ENCODE measurements at places on chromosomes 3 and 15.

DNA sequence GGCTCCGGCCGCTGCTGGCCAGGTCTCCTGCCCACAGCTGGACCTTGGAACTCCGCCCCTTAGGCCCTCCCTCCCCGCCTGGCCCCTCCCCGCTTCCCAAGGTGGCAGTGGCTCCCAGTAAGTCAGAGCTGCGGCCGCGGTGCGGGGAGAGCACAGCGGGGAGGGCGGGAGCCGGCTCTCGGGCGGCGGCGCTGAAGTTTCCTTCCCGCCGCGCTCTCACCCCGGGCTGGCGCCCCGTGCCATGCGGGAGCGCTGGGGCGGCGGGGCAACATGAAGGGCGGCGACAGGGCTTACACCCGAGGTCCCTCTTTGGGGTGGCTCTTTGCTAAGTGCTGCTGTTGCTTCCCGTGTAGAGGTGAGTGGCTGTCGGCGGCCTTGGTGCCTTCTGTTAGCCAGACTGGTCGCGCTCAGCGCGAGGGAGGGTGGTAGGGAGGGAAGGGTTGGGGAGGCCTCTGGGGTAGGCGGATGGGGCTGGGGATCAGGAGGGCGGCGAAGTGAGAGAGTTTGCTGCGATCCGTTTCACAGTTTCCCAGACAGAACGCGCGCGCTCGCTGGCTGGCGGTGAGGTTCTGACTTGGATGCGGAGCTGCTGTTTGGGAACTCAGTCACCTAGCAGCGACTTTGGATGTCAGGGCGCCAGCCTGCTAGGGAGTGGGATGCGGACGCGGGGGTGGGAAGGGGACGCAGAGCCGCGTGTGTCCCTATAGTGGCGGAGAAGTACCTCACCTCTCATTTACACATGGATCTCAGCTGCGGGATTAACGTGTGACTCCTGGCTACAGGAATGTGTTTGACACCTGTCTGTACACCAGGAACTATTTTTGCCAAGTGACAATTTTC is 145.5 kb upstream of the UMPS start:
- no peak for DNase-seq

GRCh38 chr3:134457376-134458074 is 28.3 kb downstream of the ANAPC13 start:
- DNase-seq = no peak

DNA sequence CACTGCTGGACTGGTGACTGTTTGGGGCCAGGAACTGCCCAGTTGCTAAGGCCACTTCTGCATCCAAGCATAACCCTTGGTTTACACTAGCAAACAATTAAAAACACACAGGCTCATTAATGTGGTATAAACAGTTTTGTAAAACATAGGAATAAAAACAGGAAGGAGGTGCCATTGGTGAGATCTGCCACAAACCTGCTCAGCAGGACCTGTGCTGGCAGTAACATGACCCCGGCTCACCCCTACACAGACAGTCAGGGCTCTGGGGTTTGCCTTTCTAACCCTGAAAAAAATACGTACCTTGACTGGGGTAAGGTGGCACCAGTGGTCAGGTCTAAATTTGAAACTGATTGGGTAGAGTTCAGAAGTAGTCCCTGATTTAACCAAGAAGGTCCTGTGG is 76.2 kb downstream of the ATP1B3 start:
- no peak for DNase-seq

DNA sequence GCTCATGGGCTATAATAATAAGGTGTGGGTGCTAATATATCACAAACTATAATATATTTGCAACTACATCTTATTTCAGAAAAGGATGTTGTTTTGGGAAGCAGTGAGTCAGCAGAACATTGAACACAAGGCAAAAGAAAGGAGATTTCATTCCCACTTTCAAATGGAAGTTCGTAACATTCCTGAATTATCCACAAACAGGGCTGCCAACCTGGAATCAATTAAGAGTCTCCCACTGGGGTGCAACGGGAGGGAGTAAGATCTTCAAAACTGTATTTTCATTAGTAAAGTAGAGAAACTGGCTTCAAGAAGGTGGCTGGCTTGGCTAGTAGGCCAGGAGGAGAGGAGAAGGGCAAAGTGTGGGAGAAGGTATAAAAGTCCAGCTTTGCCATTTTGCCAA is 479.6 kb downstream of the CNTN3 start:
- DNase-seq = no peak

GRCh38 chr3:105246536-105246935 is 120.2 kb upstream of the ALCAM start:
- DNase-seq = no peak

DNA sequence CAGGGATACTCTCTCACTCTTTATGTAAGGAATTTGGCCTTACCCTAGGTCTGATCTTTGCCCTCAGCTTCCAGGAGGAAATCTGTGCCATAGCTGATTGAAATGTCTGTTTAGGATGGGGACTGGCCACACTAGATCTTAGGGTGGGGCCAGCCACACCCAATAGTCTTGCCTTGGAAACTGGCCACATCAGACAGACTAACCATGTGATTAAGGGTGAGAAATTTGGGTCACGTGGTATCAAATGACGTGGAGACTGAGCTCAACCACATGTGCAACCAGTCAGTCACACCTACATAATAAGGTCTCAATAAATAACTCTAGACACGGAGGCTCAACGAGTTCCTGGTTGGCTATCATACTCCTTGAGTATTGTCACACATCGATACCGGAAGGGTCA is 113.5 kb downstream of the CNTN3 start:
- no peak for DNase-seq

DNA sequence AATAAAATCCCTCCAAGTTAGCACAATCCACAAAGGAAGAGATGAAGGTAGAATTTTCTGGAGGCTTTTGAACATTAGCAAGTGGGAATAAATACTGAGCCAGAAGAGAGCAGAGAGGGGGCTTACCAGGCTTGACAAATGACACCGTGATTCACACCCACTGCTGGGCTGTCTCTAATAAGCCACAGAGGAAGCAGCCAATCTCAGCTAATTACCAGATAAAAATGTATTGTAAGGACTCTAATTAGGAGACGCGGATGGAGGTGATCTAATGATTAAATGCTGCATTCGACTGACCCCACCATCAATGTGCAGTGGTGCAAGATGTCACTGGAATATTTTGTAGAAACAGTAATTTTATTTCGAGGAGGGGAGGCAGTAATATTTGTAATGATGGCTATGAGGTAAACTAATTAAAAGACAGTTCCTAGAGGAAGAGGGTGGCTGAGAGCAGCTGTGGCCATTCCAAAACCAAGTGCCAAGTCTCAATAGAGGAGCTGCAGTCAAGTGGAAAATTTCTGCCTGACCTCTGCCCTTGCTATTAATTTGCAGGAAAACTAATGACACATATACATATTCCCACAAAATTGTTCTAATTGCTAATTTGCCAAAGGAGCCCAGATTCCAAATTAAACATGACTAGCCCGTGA is 602.2 kb downstream of the FOXP1 start:
- no peak for DNase-seq

DNA sequence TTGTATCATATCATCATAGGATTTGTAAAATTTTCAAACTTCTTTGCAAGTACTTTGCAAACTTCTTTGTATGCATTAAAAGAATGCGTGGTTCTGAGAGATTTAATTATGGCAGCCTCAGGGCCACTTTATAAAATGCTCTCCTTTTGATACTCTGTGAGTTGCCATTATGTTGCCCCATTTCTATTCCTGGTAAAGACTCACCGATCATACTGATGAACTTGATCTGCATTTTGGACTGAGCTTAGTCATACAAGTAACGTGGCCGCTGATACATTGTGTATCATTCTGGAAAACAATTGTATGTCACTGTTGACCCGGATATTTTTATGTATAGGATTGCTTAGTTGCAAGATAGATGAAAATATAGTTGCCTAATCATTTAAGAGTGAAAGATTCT is 38.8 kb downstream of the AKAP13 start:
- no peak for DNase-seq

GRCh38 chr3:152120601-152121269 is 148.0 kb upstream of the MBNL1 start:
- DNase-seq = no peak

- DNase-seq = no peak
Measured at GRCh38 chr3:138432576-138433240, 1.7 kb upstream of the ESYT3 start.

DNA sequence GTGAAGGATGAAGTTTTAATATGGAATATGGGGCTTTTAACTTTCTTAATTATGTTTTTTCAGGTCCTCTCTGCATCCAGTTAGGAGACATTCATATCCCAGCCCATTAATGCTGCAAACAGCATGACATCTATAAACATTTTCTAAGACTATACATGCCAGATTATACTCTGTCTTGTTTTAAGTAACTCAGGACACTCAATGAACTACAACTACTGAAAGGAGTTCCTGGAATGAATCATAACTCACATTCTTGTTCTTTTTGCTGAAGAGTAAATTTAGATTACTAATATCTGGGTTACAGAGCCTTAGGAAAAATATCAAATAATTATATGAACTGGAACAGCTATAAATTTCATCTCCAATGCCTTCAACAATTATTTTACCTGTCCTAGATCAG is 167.4 kb downstream of the STAG1 start:
- DNase-seq = no peak

- DNase-seq = no peak
Measured at GRCh38 chr15:89946681-89947299, 34.0 kb upstream of the ARPIN start.

- DNase-seq = no peak
Measured at GRCh38 chr3:25515171-25515570, 87.1 kb downstream of the RARB start.

- no peak for DNase-seq
Measured at GRCh38 chr15:60264566-60264965, 133.2 kb downstream of the ANXA2 start.

DNA sequence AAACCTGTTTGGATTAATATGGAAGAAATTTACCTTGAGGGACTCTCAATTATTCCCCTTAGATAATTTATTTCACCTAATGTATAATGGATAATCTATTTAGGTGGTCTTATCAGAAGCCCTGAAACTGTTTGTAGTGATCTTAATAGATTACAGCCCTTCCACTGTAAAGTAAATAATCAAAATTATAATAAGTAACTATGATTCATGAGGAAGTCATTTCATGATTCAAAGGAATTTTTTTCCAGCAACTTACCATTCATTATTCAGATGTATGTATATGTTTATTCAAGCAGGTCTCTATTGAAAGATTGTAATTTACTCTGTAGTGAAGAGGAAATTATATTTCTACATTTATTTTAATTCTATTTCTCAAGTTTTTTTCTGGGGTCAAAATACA is 250.6 kb upstream of the ROBO1 start:
- DNase-seq = no peak

DNA sequence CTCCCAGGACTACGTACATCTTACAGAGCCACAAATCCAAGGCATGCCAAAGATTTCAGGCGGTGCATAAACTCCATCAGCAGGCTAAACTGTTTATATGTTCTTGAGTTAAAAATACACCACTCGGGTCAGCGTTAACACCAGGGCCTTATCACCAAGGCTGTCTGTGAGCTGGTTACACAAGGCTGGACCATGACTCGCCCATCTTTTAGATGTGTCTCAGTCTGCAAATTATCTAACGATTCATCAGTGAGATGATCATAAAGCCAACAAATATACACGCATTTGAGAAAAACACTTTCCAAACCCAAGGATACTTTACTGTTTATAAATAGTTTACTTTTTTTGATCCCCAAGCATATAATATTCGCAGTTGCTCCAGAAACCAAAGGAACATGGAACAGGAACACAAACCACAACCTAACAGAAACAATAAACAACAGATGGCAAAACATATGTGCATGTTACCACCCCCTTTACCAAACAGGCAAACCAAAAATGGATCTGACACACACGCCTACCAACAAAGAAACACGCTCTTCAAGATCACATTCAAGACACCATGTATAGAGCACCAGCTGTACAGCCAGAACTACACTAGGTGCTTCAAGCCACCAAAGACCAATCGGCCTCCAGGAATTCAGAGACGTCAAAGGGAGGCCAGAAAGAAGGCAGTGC is 15.4 kb downstream of the LRIG1 start:
- no peak for DNase-seq

DNA sequence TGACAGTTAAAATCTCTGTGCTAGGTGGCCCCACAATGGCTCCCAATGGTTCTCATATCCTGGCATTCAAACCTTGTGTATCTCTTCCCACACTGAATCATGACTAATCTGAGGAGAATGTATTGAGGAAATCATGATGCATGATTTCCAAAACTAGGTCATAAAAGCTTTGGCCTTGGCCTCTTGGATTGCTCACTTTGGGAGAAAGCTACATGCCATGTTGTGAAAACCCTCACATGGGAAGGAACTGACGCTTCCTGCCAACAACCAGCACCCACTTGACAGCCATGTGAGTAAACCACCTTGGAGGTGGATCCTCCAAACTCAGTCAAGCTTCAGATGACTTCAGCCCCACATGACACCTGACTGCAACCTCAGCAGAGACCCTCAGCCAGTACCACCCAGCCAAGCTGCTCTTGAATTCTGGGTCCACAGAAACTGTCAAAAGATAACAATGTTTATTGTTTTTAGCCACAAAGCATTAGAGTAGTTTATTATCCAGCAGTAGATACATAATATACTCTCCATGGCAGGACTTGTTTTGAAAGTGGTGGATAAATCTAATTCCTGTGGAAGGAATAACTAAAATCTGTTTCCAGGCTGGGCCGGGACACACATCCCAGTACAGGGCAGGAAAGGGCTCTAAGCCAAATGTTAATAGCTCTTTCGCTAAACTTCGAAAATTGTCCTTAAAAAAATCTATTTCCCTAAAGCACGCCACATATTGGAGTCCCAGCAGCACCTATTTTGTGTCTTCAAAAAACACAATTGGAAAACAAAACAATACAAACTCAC is 1.0 kb upstream of the ZNF620 start:
- no peak for DNase-seq

DNA sequence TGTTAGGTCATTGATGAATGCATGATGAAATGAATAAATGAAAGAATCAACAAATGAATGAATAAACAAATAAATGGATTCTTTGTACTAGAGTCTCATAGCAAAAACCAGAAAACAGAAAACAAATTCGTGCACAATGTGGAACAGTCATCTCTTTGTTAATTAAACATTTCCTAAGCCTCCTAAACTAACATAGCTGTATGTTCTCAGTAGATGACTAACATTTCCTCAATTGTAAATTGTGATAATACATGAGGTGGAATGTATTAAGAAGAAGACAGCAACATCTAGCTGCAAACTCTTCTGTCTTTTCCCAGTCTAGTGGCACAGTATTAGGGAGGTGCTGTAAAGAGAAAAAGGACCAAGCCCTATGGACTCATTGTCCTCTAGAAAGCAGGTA is 1021.0 kb downstream of the MCTP2 start:
- no peak for DNase-seq

- no peak for DNase-seq
Measured at GRCh38 chr3:127446756-127447155, 143.8 kb downstream of the TPRA1 start.

DNA sequence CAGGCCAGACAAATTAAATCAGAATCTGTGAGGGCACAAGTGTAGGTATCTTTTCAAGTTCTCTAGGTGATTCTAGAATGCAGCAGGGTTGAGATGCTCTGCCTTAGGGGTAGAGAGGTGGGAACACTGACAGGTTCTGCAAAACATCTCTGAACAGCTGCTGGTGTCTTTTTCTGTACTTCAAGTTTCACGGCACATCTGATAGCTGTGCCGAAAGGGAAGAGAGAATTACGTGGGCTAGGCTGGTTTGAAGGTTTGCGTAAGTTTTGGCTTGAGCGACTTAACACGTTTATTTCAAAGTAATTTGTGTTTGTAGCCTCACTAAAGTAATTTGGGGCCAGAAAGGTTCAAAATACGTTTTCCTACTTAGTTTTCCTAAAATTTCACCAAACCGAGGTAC is 22.5 kb downstream of the PXK start:
- DNase-seq = no peak

GRCh38 chr15:63195569-63196015 is 6.2 kb downstream of the RAB8B start:
- DNase-seq = no peak

GRCh38 chr3:141457624-141458236 is 29.1 kb upstream of the RASA2 start:
- no peak for DNase-seq

Measured in GM12864 (cell line).